Prostate gland (tissue), 2 donors: ENCODE measurements at places on chromosomes 6 and 20. TPM values are rescaled to one million over a fixed set of nuclear protein-coding genes. Genes with fewer than 3 reads are reported as not detected.

The LRRN4 gene
- 0.68 TPM for total RNA-seq

The CST4 gene
- total RNA-seq, result not detected

The OSBPL2 gene
- total RNA-seq, result 50.6 TPM

The DDX27 gene
- 32.9 TPM for total RNA-seq

The CYB5R4 gene
- 8.2 TPM for total RNA-seq

The SIRPG gene
- 0.45 TPM for total RNA-seq

The GPSM3 gene
- total RNA-seq, result 5.1 TPM

The CRISP3 gene
- 0.28 TPM for total RNA-seq

The BNIP5 gene
- not detected for total RNA-seq

The MEP1A gene
- total RNA-seq, result 0.34 TPM

The SLC24A3 gene
- 4.6 TPM for total RNA-seq

The GCM1 gene
- 0.34 TPM for total RNA-seq

The SNAI1 gene
- 1.0 TPM for total RNA-seq

The STMND1 gene
- 15.6 TPM for total RNA-seq
